ENCODE measurements at places on chromosomes 2 and 18. TPM values are rescaled to one million over a fixed set of nuclear protein-coding genes. Genes with fewer than 3 reads are reported as not detected.
A peak's percentile ranks its signal among the peaks of the same experiment; 100 is the strongest.

- DNase-seq, result peak; percentile 39
Observed at GRCh38 chr2:64036034-64036705, 16.9 kb upstream of the VPS54 start.

- no peak for DNase-seq
Observed at GRCh38 chr2:214482728-214483127, 71.9 kb downstream of the VWC2L start.

GRCh38 chr18:79637921-79638909 lies 41.4 kb upstream of the CTDP1 start:
- no peak for DNase-seq

Gene MAPRE3
- 11.6 TPM for total RNA-seq

Data from Panc1 (cell line).